ENCODE measurements at places on chromosomes 4 and X. TPM values are rescaled to one million over a fixed set of nuclear protein-coding genes. Genes with fewer than 3 reads are reported as not detected.

The ARR3 gene
- polyA plus RNA-seq: 0.27 TPM

The CENPVL3 gene
- polyA plus RNA-seq: 1.8 TPM

The ARMCX1 gene
- 50.8 TPM for polyA plus RNA-seq

DNA sequence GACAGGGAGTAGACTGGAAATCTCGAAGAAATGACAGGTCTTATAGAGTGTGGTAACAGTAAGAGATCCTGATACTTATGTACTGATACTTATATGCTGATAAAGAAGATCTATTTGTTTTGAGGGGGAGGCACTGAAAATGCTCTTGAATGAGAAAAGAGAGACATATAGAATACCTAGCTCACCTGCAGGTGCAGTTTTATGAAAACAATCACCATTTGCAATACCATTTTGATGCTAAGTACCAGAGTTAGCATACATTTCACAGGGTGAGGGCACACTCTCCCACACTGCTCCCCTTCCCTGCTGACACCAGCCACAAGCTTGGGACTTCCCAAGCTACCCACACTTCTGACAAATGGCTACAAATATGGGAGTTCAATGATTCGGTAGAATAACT is 1490.1 kb upstream of the IGFBP7 start:
- DNase-seq: no peak

GRCh38 chrX:14964500-14964899 is 91.3 kb downstream of the MOSPD2 start:
- no peak for DNase-seq

DNA sequence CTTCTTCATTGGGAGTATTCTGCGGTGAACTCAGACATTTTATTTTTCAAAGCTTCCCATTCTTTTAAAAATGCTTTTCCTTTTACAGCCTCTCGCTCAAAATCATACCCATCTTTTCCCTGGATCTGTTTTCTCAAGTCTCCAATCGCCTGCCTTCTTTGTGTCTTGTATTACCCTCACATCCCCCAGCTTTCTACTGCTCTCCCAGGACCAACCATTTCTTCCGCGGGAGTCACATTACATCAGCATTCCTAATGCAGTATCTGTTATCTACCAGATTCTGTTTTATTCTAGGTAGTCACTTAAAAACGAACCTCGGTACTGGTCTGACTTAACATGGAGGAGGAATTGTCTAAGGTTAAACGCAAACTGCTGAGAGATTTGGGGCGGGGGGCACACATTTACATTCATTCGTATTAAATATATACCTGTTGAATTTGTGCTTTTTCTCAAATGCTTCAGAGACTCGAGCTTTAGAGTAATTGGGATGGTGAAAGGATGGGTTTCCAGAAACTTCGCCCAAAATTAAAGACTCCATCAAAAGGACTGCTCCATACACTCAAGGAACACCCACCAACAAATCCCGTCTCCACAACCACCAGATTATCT is 493 bp upstream of the UCHL1 start:
- DNase-seq: no peak

The GC gene
- polyA plus RNA-seq: 23.8 TPM

The IL9R gene
- not detected for polyA plus RNA-seq

The SPATA18 gene
- 1.3 TPM for polyA plus RNA-seq

DNA sequence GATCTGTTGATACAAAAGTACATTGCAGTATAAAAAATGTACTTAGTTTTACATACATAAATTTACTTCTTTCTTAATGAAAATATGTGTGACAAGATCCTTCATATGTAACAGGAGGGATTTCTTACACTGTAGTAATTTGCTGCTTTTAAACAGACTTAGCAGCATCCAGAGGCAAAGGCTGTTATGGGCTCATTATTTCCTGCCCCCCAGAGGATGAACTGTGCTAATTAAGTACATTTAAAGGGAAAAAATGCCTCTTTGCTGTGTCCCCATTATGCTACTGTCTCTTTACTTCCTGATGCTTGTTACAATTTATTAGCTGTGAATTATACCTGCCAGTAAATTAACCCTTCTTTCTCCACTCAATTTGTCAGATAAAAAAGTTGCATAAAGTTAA is 47.1 kb downstream of the NDST3 start:
- no peak for DNase-seq

DNA sequence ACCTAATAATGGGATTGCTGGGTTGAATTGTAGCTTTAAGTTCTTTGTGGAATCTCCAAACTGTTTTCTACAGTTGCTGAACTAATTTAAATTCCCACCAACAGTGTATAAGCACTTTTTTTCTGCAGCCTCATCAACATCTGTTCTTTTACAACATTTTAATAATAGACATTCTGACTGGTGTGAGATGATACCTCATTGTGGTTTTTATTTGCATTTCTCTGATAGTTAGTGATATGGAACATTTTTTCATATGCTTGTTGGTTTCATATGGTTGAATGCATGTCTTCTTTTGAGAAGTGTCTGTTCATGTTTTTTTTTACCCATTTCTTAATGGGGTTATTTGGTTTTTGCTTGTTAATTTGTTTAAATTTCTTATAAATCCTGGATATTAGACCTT is 1718.9 kb downstream of the C4orf33 start:
- no peak for DNase-seq

The ENAM gene
- 5.4 TPM for polyA plus RNA-seq

The RASGEF1B gene
- polyA plus RNA-seq: 9.5 TPM

The APBB2 gene
- polyA plus RNA-seq: 63.6 TPM

DNA sequence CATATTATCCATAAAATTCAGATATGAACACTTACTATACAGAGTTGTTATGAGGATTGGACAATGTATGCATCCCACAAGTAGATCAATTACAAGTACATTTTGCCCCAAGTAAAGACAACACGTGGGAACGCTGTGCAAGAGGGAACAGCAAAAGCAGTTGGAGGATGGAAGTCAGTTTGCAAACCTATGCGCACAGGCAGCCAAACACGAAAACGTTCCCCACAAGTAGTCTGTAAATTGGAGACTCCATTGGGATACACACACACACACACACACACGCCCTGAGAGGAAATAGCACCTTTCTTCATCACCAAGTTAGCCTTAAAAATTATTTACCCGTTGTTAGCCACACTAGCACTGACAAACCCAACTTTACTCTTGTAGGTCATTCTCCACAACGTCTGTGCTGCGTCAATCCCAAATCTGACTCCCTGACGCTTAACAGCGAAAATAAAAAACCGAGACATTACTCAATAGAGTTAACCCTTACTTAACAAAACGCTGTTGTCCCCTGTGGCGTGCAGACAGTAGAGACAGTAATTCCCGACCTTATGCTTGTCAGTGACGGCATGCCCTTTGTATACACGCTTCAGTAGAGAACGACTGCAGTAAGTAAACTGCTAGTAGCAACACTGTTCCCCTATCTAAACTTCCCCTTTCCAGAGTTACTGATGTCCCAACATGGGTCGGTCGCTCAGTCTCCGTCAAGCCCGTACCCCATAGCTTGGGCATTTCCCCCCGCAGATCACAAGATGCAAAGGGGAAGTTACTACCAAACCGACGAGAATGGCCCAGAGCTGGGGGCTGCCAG is 730 bp downstream of the MANBA start:
- peak; percentile 43 for DNase-seq

DNA sequence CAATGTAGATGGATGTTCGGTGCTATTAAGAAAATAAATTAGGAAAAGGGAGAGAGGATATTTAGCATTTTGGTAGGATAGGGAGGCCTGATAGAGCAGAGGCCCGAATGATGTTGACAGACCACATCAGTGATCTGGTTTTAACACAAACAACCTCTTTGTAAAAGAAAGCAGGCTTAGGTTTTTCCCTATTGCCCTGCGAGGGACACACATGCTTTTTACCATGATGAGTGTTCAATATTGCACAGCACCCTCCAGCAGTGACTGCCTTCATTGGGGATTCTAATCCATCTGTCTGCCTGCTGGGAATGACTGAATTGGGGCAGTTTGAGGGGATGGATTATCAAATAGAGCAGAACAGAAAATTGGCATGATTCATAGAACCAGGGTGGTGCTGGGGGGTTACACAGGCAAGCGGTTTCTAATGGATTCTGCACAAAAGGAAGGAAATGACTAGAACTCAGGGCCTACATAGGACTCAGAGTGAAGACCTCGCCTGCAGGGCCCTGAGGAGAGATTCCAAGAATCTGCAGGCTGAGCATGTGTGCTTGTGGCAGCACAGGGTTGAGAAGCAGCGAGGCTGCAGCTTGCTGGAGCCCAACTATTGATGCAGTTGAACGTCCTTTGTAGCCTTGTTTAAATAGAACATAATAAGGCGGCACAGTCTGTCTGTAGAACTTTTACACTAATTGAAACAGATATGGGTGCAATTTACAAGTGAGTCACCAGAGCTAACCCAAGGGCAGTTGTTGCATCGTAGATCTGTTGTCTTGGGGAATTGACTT is 58.0 kb downstream of the RHOH start:
- DNase-seq: no peak

The CTSO gene
- 34.4 TPM for polyA plus RNA-seq

GRCh38 chr4:176837169-176837895 is 44.6 kb upstream of the VEGFC start:
- DNase-seq: no peak

The IL2 gene
- polyA plus RNA-seq: not detected

The YIPF6 gene
- 46.6 TPM for polyA plus RNA-seq

- DNase-seq: no peak
Observed at GRCh38 chr4:164716901-164717300, 37.0 kb upstream of the SMIM31 start.

GRCh38 chr4:155571184-155571944 is 95.3 kb upstream of the GUCY1A1 start:
- DNase-seq: no peak

The BMP15 gene
- not detected for polyA plus RNA-seq

DNA sequence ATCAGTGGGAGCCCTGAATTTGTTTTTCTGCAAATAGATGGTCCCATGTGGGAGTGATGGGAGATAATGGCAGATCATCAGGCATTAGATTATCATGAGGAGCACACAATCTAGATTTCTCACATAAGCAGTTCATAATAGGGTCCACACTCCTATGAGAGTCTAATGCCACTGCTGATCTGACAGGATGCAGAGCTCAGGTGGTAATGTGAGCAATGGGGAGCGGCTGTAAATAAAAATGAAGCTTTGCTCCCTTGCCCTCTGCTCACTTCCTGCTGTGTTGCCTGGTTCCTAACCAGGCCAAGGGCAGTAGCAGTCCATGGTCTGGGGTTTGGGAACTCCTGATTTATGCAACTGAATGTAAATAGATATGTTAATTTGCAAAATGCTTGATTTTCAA is 538.6 kb downstream of the TRAM1L1 start:
- DNase-seq: no peak

DNA sequence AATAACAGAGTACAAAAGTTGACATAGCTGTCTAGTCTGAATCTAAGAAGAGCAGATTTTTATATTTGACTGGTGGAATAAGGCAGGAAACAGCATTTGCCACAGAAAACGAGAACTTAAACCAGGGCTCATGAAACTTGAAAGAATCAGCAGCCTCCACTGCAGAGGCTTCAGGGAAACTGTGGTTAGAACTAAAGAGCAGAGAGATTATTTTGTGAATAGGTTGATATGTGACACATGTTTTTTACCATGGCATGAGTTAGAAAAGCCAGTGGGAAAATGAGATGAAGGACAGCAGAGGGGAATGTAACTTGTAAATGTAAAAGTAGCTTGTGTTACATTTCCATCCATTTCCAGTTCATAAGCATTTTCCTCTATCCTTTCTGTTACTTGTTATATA is 63.7 kb upstream of the CAMK2D start:
- DNase-seq: no peak

- DNase-seq: no peak
Observed at GRCh38 chr4:145734031-145734430, 54.1 kb downstream of the C4orf51 start.

DNA sequence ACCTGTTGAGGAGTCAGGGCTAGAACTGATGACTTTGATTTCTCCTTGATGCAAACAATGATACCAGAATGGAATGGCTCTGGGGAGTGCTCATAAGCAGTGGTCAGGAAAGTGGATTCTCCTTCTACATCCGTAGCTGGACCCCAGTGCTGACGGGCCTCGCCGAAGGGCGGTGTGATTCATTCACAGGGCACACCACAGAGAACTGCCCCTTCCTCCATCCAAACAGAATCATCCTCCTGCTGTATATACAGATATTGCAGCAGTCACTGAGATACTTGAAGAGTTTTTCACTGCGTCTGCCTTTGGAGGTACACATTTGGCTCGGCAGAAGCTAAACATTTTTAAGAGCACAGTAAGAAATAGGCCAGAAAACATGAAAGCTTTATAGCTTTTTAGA is 7.3 kb upstream of the DCTD start:
- no peak for DNase-seq

GRCh38 chr4:160319221-160319867 is 1216.5 kb downstream of the RAPGEF2 start:
- DNase-seq: no peak

The TAF7L gene
- polyA plus RNA-seq: 0.56 TPM

GRCh38 chrX:37755025-37755424 is 24.8 kb upstream of the CYBB start:
- no peak for DNase-seq

GRCh38 chrX:8783714-8784098 is 17.5 kb downstream of the FAM9A start:
- no peak for DNase-seq

The IQCM gene
- polyA plus RNA-seq: not detected

- DNase-seq: peak; percentile 1
Observed at GRCh38 chr4:131644619-131645018, 1504.5 kb upstream of the PCDH10 start.

DNA sequence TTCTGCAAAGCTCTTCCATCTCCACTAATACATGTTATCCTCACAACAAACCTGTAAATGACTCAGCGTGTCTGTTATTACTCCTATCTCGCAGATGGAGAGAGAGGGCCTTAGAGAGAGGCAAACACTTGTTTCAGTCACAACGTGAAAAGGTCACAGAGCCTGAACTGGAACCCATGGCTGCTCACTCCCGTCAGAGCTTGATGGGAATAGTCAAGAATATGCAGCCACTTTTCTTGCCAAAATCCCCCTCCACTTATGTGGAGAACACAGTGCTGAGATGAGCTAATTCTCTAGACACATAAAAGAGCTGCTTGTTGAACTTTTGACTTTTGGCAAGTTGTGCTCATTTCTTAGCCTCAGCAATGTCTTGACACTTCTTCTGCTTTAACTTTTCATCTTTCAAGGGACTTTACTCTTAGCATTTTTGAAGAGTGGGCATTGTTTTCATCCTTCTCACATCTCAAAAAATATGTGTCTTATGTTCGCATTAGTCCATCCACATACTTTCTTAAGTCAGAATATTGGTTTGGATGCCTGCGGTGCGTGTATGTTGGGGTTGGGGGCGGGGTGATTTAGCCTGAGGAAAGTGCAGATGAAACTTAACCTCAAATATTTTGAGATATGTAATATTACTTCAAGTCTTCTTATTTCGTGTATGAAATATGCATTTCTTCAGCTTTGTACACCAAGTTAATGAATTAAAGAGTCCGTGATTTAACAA is 69.2 kb downstream of the SYNPO2 start:
- DNase-seq: no peak
